Right renal pelvis (tissue), 4 donors: ENCODE measurements at places on chromosomes 6 and 20.
A peak's percentile ranks its signal among the peaks of the same experiment; 100 is the strongest.

DNA sequence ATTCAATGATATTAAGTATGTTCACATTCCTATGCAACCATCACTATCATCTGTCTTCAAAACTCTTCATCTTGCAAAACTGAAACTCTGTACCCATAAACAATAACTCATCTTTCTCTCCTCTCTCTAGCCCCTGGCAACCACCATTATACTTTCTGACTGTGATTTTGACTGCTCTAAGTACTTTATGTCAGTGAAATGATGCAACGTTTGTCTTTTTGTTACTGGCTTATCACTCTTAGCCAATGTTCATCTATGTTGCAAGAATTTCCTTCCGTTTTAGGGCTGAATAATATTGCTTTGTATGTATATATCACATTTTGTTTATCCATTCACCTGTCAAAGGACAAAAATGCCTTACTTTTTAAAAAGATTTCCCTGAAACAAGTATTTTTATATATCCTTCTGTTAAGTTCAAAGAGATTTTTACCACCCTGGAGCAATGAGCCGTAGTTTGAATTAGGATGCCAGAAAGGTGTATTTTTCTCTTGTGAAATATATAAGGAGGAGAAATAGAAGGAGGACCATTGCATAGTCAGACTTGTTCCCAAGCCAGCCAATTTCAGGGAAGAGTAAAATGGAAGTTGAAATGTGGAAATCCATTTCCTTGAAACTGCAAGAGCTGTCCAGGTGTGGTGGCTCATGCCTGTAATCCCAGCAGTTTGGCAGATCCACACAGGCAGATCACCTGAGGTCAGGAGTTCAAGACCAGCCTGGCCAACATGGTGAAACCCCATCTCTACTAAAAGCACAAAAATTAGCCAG, 4.0 kb upstream of the CGAS start:
- no peak for DNase-seq

DNA sequence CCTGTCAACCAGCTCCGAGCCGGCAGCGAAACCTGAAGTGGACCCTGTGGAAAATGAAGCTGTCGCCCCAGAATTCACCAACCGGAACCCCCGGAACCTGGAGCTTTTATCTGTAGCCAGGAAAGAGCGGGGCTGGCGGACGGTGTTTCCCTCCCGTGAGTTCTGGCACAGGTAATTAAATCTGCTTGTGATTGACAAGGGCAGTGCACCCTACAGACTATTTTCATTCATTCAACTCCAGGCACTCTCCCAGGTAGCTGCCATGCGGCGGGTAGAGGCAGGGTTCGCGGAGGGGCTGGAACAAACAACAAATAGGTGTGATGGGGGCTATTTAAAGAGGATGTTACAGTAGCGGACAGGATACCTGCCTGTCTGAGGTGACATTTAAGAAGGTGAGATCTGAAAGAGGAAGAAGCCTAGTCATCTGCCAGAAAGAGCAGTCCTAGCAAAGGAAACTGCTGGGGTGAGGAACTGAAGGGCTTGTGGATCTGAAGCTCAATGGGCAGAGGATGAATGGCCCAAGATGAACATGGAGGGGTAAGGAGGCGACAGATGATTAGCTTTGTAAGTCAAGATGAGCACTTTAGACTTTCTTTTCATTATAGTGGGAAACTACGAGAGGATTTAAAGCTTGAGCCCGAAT, 810 bp downstream of the MRPL18 start:
- peak; percentile 0 for DNase-seq

DNA sequence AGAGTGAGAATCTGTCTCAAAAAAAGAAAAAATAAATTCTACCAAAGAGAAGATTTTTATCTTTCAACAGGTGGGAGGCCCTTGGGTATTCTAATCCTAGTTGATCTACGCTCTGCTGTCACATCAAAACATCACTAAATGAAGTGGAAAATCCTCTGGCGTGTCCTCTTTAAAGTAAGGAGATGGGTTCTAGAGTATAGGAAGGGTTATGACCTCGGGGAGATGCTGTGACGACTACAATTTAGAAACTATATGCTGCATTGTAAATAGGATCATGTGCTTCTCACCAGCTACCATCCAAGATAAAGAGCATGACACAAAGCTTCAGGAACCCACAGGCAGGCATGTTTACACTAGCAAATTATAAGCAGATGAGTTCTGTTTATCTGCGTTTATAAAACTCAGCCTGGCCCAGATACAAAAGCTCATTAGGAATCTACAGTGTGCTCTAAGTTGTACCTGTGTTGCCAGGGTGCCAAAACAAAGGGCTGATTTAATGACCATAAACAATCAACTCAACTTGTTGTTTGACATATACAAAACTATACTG, 197.1 kb upstream of the PLN start:
- no peak for DNase-seq

DNA sequence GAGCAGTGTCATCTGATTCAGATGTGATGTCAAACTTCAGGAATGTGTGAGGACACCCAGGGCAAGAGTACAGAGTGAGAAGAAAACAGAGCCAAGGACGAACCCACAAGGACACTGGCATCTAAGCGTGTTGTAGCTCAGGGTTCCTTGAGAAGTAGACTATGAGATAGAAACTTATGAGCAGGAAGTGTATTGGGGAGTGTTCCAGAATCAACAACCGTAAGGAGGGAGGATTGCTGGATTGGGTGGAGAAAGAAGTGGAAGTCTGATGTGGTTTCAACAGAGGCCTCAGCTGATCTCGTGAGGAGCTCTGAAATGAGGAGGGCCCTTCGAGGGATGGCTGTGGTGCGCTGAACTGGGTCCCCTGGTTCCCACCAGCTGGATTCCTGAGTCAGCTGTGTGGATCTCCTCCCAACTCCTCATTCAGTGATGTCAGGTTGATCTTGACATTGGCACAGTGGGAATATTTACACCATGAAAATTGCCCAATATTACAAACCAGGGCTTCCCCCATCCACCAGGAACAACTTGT, 25.7 kb upstream of the IGF2R start:
- DNase-seq: no peak

GRCh38 chr6:151680846-151681432, 126.5 kb upstream of the ESR1 start:
- DNase-seq: no peak

- DNase-seq: no peak
These were observed 39.8 kb upstream of the TGM3 start for GRCh38 chr20:2255926-2256531.

- peak; percentile 55 for DNase-seq
These were observed at the start of gene ATXN1 for GRCh38 chr6:16760516-16761470. TSS of gene ATXN1 (minus strand) at chr6:16761460.

GRCh38 chr6:40831381-40831780, 207.6 kb downstream of the UNC5CL start:
- no peak for DNase-seq

GRCh38 chr20:23265226-23265625, 85.4 kb upstream of the NXT1 start:
- no peak for DNase-seq
